NCI-H1694 treated with DMSO at 0.1 percent for 48 hours (cell line): ENCODE measurements at places on chromosomes 5 and 9.

DNA sequence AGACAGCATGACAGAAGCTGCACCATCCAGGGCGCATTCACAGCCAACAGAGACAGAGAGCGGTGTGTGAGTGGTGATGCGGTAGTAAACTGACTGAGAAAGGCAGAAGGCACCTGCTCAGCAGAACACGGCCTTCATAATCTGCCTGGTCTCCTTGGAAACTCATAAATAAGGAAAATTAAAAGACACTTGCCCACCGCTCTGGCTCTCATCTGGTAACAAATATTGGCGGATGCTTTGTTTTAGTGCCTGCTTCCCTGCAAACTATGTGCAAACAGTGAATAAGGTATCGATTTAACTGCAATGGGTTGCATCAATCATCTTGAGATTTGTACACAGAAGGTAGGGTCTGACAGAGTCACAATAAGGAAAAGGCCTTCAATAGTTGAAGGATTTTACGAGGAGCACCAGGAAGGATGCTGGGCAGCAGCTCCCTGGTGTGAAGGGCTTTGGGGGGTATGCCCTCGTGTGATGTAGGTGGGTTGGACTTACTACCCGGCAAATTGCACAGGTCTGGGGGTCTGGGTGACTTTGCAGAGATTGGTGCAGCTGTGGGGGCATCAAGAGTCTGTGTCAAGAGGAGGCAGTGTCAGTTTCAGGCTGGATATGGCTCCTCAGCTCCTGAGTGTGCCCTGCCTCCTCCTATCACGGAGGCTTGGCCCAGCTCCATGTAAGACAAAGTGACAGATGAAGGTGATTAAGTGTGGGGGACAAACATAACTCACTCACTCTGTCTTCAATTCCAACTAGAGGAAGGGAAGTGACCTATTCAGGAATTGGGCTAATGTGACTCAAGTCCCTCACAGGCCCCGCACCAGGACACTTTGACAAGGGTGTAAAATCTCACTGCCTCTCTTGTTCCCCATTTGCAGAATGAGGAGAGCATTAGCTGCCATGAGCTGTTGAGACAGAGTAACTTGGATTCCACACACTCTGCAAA lies 166.7 kb downstream of the ICE1 start:
- DNase-seq = no peak

GRCh38 chr5:126869005-126869451 lies 92.1 kb downstream of the LMNB1 start:
- DNase-seq = no peak

DNA sequence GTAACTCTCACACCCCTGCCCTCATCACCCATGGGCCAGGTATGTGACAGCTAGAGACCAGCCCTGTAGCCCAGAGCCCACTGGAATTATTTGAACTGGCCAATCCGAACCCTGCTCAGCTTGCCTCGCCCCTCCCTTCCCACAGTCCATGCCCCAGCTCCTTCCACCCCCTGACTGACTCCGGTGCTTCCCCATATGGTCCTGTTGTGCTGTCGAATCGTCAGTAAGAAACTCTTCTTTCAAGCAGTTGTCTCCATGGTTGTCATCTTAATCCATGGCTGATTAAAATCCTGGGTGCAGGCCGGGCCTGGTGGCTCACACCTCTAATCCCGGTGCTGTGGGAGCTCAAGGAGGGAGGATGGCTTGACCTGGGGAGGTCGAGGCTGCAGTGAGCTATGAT lies 118.5 kb downstream of the COL23A1 start:
- DNase-seq = no peak

- peak; percentile 50 for DNase-seq
These were observed 6.2 kb downstream of the RNF183 start for GRCh38 chr9:113296796-113297558.

- DNase-seq = no peak
These were observed 79.4 kb downstream of the FER start for GRCh38 chr5:108827131-108827530.

DNA sequence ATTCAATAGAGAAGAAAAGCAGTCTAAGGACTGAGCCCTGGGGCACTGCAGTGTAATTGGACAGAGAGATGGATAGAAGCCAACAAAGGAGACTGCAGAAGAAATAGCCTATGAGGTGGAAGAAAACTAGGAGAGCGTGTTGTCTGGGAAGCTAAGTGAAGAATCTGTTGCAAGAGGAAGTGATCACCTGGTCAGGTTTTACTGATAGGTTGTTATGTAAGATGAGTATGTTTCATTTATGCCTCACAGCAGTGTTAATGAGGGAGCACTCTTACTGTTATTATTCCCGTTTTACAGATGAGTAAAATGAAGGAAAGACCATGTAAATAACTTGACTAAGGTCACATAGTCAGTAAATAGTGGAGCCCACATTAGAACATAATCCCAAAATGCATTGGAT lies 80.0 kb upstream of the GRHPR start:
- no peak for DNase-seq
